CD8-positive, alpha-beta memory T cell (primary cell): ENCODE measurements at places on chromosomes 6 and 20.
A peak's percentile ranks its signal among the peaks of the same experiment; 100 is the strongest.

GRCh38 chr20:63074182-63074581 lies 67.4 kb upstream of the BHLHE23 start:
- peak; percentile 25 for DNase-seq

GRCh38 chr6:31901953-31902643 lies at the start of gene ZBTB12:
Gene ZBTB12, minus strand, starts transcription at chr6:31902086. Its CDS starts 781 bp downstream, at chr6:31901305.
- DNase-seq: peak; percentile 84

GRCh38 chr6:169789146-169789943 lies 37.9 kb downstream of the ERMARD start:
- DNase-seq: no peak

DNA sequence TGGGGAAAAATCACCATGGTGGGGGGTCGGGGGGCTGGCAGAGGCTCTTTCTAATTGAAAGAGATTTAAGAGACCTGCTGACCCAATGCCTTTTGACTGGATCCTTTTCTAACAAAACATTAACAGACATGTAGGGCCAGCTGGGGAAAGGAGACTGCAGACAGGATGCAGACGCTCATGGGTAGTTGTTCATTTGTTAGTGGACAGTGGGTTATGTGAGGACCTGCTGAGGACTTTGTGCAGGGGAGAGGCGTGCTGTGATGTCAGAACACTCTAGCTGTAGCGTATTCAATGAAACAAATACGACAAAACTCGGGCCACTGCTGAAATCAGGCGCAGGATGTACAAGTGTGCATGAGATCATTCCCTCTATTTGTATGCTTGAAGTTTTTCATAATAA lies 1.2 kb downstream of the IP6K3 start:
- no peak for DNase-seq

- no peak for DNase-seq
Measured at GRCh38 chr6:19391926-19392325, 445.2 kb upstream of the ID4 start.

DNA sequence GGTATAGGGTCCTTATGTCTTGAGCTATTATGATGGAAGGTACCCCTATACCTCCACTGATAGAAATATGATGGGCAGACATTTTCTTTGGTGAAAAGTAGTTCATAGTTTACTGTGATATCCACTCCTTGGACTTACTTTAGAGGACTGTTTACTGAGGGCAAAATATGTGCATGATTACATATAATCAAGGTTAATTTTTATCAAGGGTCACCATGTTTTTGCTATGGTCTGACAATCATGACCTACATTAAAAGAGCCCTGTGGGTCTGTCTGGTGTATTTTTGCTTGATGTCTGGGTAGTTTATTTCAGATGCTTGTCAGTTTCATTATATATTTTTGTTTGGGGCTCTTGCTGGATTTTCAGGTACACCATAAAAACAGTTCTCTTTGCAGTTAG lies 40.1 kb downstream of the CDKAL1 start:
- no peak for DNase-seq

GRCh38 chr6:33205191-33206026 lies 954 bp downstream of the HSD17B8 start:
- DNase-seq: no peak

DNA sequence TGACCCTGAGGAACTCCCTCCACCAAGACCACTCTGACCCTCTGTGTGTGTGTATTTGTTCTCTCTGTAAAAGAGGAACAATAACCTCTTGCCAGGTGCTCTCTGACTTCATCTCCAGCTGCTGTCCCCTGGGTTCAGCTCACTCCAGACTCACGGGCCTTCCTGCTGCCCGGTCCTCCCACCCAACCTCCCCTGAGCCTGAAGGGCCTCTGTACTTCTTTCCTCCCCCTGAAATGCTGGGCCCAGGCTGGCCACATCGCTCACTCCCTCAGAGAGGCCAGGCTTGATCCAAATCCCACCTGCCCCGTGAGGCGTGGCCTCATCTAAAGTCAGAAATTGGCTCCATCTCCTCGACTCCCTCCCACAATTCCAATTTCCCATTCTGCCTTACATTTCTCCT lies 202.4 kb downstream of the PRKN start:
- DNase-seq: no peak

- DNase-seq: no peak
Measured at GRCh38 chr6:42692137-42692911, 30.1 kb downstream of the PRPH2 start.

DNA sequence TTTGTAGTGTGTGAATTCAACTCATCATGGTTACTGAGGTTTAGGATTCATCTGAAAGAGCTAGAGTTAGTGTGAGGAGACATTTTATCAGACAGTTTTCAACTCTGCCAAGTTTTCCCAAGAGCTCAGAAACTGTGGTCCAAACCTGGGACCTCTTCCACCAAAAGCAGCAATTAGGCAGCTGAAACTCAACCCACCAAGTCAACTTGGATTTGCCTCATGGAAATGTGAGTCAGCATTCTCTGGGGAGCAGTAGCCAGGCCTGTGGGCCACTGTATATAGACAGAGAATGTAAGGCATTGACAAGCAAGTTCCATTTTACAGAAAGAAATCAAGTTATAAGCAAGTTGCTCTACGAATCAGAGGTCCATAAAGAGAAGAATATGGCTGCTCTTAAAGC lies 178.8 kb upstream of the HDDC2 start:
- no peak for DNase-seq

GRCh38 chr6:4870821-4871494 lies 94.8 kb downstream of the CDYL start:
- DNase-seq: no peak

GRCh38 chr6:46016063-46016608 lies 476 bp upstream of the CLIC5 start:
- no peak for DNase-seq

GRCh38 chr20:35680452-35681183 lies 15.9 kb upstream of the CPNE1 start:
- no peak for DNase-seq

DNA sequence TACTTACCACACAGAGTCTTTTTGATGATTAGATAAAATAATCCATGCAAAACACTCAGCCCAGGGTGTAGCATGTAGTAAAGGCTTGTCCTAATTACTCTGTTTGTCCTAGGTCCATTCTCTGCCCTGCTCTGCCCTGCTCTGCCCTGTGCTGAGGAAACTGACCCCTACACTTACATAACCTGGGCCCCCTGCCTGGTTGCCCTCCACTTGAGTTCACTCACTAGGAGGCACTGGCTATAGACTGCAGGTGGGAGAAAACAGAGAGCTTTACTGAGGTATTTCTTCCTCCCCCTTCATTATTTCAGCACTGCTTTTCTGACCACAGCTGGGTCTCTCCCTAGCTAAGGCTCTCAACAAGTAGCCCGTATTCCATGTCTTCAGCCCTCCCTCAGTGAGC lies 70.9 kb upstream of the TBX18 start:
- no peak for DNase-seq

GRCh38 chr6:116697480-116697879 lies 16.5 kb downstream of the KPNA5 start:
- no peak for DNase-seq

DNA sequence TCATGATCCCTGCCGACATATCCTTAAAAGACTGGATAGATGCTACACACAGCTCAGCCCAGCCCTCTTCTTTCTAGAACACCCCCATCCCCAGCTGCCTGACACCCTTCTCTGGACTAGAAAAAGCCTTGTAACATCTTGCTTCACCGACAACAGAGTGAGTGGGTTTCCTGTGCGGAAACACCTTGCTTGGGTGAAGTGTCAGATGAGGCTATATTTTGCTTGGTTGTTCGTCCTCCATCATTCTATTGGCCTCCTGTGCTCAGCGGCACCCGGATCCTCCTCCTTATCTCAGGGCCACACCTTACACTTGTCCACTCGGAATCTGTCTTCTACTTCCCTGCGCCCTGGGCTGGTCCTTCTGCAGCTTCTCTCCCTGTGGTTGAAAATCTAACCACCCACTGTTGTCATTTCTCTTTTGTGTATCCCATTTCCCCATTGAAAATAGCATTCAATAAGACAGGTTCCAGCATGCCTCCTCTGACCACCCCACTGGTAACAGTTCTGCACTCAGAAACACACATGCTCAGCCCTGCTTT lies 101.3 kb upstream of the MLN start:
- DNase-seq: peak; percentile 49

GRCh38 chr6:149628875-149629510 lies 19.5 kb downstream of the KATNA1 start:
- no peak for DNase-seq

GRCh38 chr6:70763754-70764510 lies 96.2 kb downstream of the SMAP1 start:
- DNase-seq: no peak

- no peak for DNase-seq
Measured at GRCh38 chr6:127317388-127318128, 25.9 kb downstream of the ECHDC1 start.

GRCh38 chr20:57577679-57578475 lies 17.0 kb downstream of the PCK1 start:
- no peak for DNase-seq

DNA sequence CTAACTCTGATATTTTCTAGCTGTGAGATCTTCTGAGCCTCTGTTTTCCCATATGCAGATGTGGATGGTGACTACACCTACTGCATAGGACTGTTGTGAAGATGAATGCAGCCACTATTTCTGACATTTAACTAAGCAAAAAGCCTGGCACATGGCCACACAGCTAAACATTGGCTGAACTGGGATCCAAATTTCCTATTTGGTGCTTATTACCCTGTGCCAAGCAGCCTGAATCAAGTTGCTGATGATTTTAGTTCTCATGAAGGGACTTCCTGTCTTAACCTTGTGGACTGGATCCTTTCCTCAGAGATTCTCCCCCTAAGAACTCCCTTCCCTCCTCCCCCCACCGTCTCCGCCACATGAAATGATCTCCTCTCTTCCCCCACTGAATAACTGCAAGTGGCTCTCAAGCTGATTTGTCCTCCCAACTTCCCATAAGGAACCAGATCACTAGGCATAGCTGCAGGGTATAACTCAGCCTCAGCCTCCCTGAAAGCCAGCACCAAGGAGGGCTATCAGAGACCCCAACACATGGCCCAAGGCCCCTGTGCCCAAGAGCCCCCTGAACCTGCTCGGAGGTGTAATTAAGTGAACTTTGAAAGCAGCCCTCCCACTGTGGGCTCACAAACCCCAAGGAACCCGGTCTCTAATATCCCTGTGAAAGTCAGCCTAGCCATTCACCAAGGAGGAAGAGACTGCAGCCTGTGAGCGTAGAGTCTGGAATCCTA lies 55.7 kb downstream of the MAFB start:
- no peak for DNase-seq

DNA sequence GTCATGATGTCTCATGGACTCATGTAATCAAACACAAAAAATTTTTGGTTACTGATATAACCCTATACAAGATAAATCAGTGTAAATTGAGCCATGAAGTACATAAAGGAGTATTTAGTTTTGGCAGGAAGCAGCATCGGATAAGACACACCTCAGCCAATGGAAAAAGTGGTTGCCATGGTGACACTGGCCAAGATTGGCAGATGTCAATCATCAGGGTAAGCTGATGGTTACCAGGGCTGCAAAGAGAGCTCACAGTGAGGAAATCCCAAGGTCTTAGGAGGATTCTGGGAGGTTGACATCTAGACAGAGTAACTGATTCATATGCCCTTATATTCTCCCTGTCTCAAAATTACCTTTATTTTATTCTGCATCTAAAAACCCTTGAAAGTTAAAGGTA lies 203.8 kb upstream of the PCSK2 start:
- DNase-seq: no peak

GRCh38 chr6:125277838-125278237 lies 23.9 kb downstream of the HDDC2 start:
- DNase-seq: no peak

GRCh38 chr6:169786349-169786748 lies 34.9 kb downstream of the ERMARD start:
- DNase-seq: no peak

DNA sequence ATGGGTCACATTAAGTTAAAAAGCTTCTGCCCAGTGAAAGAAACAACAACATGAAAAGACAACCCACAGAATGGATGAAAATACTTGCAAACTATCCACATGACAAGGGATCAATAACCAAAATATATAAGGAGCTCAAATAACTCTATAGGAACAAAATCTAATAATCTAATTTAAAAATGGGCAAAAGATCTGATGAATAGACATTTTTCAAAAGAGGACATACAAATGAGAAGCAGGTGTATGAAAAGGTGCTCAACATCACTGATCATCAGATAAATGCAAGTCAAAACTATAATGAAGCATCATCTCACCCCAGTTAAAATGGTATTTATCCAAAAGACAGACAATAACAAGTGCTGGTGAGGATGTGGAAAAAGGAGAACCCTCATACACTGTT lies 21.0 kb upstream of the ELMO2 start:
- DNase-seq: no peak

DNA sequence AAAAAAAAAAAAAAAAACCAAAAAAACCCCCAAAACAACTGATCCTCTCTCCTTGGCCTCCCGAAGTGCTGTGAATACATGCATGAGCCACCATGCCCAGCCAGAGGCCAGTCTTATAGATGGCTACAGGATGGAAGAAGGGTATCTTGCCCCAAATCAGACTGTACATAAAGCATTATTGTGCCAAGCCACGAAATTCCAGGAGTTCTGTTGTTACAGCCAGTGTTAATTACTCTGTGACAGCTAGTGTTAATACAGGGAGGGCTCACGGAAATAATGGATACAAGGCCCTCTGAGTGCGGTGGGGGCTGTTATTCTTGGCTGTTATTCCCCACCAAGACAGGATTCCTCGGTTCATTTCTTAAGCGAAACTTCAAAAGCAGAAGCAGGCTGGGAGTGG lies 1.4 kb upstream of the CLPSL2 start:
- no peak for DNase-seq

- DNase-seq: no peak
Measured at GRCh38 chr6:24397631-24398030, 5.1 kb upstream of the MRS2 start.

- no peak for DNase-seq
Measured at GRCh38 chr6:170201361-170201760, 89.5 kb downstream of the DLL1 start.

- no peak for DNase-seq
Measured at GRCh38 chr6:122931916-122932315, 64.1 kb upstream of the CLVS2 start.

GRCh38 chr6:73176057-73176456 lies 49.2 kb downstream of the KHDC1L start:
- no peak for DNase-seq

- DNase-seq: no peak
Measured at GRCh38 chr6:144377586-144378210, 92.6 kb downstream of the UTRN start.
